ENCODE measurements at places on chromosomes 1 and 21.

GRCh38 chr1:54559771-54560231 is 11.8 kb downstream of the ACOT11 start:
- no peak for DNase-seq

DNA sequence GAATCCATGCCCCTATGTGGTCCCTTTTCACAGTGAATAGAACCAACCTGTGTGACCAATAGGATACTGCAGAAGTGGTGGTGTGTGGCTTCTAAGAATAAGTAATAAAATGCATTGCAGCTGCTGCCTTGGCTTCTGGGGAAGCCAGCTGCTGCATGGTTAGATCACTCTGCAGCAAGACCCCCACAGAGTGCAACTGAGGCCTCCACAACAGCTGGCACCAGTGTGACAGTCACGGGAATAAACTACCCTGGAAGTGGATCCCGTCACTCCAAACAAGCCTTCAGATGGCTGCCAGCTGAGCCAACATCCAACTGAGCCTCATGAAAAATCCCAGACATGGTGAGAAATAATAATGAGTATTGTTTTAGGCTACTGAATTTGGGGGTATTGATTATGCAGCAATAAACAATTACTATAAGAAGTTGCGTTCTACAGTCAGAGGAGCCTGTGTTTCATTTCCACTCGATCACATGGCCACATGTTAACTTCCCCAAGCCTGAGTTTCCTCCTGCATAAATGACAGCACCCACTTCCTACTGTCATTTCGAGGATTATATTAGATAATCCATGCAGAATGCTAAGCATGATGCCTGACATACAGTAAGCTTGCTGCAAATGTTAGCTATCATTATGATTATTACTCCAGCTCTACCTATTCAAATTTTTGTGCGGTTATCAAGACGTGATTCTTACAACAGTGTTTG is 20.8 kb upstream of the COG2 start:
- DNase-seq = no peak

- DNase-seq = no peak
Measured at GRCh38 chr1:213423041-213423440, 372.0 kb downstream of the RPS6KC1 start.

DNA sequence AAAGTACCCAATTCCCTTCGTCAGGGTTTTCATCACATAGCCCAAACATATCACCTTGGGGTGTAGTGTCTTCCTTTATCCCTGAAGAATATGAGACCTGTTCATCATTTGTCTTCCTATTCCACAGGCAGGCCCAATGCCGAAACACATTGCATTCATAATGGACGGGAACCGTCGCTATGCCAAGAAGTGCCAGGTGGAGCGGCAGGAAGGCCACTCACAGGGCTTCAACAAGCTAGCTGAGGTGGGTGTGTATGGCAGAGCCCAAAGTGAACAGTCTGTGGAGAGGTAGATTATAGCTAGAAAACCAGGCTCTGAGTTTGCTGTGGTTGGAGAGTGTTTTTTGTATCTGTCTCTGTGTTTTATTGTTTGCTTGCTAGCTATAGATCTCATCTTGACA is 5.9 kb downstream of the DHDDS start:
- DNase-seq = no peak

DNA sequence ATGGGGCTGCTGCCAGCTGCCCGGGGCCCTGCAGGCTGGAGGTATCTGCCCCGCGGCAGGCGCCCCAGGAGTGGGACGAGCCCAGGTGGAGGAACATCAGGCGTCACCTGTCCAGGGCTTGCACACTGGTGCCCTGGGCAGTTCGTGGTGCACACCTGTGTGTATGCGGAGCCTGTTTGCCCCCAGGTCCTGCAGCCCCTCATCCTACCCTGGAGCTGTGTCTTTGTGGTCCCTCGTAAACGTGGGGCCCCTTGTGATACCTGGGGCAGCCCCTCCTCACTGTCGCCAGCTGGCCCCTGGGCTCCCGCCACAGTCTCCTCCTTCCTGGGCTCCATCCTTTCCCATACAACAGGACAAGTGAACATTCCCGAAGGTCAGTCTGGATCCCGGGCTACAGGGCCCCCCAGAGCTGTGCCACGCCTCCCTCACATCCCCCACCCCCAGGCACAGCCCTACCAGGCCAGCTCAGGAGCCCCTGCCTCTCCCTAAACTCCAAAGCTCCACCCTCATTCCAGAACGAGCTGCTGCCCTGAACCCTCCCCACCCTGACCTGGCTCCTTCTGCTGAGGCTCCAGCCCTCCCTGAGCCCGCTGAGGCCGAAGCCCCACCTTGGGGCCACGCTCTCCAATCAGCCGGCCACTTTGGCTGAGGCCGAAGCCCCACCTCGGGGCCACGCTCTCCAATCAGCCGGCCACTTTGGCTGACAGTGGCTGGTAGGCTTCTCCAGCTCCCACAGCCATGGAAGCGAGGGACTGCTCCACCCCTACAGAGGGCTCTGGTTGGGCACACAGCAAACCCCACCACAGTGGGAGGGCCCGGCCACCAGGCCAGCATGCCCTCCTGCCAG is 42.6 kb downstream of the UBE2G2 start:
- no peak for DNase-seq

Data from CD4-positive, alpha-beta T cell treated with Interleukin-12 subunit alpha and Interleukin-12 subunit beta, for 1 hour (primary cell).